MG63 (cell line): ENCODE measurements at places on chromosomes 16 and 17. TPM values are rescaled to one million over a fixed set of nuclear protein-coding genes. Genes with fewer than 3 reads are reported as not detected.

DNA sequence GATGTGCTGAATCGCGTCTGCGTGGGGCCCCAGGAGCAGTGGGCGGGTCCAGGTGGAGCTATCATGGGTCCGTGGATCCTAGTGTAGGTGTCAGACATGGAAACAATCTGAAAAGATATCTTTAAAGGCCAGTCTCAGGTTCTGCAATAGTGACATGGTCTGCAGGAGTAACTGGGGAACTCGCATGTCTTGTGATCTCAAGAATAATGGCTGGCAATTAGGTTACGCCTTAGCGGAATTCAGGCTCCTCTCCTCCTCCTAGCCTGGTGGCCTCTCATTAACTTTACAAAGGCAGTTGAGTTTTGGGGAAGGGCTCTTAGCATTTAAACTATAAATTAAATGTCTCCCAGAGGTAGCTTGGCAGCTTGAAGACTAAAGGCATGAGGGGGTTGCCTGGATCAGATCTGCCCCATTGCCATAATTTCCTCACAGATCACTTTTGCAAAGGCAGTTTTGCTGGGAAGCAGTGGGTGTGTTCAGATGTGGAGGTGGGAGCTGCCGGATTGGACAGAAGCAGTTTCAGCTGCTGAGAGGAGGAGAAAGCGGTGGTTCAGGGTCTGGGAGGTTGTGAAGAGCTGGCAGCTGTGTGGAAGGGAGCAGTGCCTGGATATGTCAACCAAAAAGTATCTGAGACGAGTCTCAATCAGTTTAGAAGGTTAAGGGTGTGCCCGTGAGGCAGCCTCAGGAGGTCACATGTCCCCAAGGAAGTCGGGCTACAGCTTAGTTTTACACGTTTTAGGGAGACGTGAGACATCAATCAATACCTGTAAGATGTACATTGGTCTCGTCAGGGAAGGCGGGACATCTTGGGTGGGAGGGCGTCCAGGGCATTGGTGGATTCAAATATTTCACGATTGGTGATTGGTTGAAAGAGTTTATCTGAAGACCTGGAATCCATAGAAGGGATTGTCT is 2.7 kb downstream of the TBCD start:
- DNase-seq: no peak

DNA sequence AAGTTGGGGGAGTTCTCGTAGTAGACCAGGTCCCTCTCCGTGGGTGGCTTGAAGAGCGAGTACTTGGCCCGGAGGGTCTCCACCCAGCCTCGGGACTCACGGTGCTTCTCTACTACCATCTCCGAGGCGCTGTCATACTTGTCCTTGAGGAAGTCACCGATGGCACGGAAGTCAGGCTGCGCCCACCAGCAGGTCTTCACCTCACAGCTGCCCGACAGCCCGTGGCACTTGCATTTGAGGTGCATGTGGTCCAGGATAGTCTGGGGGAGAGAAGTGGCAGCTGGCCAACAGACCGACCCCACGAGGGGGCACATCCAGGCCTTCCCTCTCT is 50.0 kb downstream of the WNT3 start:
- DNase-seq: no peak

DNA sequence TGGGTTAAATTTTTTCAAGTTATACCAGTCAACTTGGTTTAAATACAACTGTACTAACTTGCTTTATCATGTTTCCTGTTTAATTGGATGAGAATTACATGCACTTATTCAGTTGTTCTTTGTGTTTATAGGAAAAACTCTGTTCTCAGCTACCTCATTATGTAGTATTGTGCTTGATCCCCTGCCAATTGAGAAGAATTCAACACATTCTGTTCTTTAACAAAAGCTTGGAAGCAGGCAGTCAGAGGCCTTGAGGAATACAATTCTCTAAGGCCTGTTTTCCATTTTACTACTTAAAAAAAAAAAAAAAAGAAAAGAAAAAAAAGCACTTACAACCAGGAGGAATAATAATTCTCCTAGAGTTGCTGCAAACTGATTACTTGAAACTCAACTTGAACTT is 60.6 kb upstream of the CMIP start:
- DNase-seq: no peak

- DNase-seq: no peak
Observed at GRCh38 chr16:27969574-27969973, 93.9 kb downstream of the GSG1L start.

GRCh38 chr17:66829883-66830282 is 5.0 kb upstream of the CACNG5 start:
- no peak for DNase-seq

DNA sequence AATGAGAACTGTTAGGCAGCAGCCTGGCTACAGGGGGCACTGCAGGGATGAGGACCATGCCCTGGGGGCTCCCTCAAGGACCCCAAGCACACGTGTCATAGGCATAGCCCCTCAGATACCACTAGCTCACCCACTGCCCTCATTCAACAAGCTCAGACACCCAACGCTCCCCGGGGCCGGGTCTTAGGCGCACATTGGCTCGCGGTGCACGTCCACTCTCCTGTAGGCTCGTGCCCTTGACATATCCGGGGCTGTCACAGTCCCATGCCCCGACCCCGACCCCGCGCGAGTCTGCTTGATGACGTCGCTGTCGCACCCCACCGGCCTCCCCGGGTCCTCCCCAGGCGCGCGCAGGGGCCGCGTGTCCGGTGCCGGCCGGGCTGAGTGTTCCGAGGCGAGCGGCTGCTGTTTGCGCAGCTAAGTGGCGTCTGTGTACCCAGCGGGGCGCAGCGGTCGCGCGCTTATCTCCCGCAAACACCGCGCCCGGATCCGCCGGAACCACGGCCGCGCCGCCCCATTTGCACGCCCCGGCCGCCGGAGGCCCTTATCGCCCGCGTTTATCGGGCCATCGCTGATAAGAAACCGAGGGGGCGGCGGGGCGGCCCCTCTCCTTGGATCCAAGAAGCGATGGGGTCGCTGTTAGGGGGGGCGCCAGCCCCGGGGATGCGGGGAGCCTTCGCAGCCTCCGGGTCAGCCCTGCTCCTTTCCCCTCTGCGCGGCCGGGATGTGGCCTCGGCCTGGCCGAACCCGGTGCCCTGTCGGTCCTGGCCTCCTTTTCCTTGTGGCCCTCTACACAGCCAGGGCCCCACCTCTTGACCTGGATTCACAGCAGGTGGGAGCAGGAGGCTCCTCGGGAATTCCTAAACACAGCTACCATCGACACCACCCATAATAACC is 20.7 kb upstream of the NAGS start:
- no peak for DNase-seq

GRCh38 chr16:65964752-65965151 is 401.7 kb upstream of the CDH5 start:
- no peak for DNase-seq

DNA sequence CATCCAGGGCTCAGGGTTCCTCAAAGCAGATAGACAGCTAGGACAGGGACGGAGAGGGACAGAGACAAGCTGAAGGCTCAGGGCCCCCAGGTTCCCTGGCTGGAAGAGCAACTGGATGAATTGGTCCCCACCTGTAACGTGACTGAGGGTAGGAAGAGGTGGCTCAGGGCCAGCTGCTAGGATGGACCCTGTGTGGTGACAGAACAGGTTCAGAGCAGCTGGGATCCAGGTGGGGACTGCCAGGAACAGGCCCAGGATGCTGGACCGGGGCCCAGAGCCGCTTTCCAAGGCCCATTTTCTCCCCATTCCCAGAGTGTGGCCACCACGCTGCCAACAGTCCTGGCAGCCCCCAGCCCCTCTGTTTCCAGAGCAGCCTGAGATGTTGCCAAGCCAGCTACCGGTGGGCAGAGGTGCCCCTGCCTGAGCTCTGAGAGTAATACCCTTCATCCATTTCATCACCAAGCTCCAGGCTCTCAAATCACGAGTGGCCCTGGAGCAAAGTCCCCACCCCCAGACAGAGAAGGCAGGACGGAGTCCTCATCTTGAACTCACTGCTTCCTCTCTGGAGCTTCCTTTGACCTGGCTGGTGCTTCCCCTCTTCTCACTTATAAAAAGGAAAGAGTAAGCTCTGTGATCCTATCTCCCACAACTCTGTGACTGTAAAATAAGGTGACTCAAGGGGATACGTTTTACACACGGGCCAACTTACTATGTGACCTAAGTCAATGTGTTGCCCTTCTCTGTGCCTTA is 79.6 kb downstream of the TMEM132E start:
- no peak for DNase-seq

DNA sequence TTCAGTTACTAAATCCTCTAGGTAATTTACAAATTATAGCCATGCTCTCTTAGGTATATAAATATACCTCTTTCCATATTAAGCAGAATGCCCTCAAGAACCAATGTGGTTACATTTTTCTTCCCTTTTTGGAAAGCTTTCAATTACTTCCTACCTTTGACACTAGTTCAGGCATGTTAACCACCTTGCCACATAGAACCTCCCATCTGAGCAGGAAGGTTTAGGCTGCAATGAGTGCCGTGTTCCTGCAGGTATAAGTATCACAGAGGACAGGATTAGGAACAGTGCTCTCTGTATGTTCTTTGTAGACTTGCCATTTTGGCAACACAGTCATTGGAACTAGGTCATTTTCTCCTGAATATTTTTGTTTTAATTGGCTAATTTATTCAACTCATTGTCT is 20.1 kb downstream of the KRT25 start:
- no peak for DNase-seq

- DNase-seq: no peak
Observed at GRCh38 chr16:50526796-50527195, 21.4 kb upstream of the NKD1 start.

- peak; percentile 58 for DNase-seq
Observed at GRCh38 chr16:27355610-27356009, 41.8 kb downstream of the IL4R start.

- DNase-seq: peak; percentile 65
Observed at GRCh38 chr17:73302189-73302588, 9.6 kb downstream of the CDC42EP4 start.

DNA sequence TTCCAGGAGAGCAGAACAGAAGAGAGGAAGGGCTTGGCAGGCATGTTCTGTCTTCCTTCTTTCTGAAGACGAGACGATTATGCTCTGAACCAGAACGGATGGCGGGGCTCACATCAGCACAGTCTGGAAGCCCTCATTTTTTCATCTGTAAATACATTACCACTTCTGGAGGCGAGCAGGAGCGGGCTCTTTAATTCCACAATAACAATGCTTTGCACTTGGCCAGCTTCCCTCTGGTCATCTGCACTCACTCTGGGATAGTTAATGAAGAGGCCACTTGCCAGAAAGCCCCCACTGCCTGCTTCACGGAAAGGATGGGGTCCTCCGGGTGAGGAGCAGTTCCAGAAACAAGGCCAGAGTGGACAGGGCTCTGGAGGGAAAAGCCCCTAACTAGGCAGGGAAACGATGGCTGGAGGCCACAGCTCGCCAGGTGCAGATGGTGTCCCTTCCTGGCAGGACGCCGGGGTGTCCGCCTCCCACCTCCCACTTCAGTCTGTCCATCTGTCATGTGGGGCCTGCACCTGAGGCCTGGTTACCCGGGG is 13.1 kb upstream of the BCAR1 start:
- no peak for DNase-seq

- DNase-seq: no peak
Observed at GRCh38 chr17:32992321-32993033, 830 bp downstream of the SPACA3 start.

DNA sequence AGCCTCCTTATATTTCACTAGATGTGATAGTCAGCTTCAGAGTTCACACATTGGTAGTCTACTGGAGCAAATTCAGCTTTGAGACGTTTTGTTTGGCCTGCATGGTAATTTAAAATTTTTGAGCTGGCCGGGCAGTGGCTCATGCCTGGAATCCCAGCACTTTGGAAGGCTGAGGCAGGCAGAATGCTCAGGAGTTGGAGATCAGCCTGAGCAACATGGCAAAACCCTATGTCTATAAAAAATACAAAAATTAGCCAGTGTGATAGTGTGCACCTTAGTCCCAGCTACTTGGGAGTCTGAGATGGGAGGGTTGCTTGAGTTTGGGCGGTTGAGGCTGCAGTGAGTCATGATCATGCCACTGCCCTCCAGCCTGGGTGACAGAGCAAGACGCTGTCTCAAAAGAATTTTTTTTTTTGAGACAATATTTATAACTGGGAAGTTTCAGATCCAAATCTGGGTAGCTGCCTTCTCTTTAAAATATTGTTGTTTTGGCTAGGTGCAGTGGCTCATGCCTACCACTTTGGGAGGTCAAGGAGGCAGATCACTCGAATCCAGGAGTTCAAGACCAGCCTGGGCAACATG is 4.8 kb upstream of the BLMH start:
- DNase-seq: peak; percentile 28

GRCh38 chr16:4938683-4939030 is 1.7 kb upstream of the PPL start:
- no peak for DNase-seq

DNA sequence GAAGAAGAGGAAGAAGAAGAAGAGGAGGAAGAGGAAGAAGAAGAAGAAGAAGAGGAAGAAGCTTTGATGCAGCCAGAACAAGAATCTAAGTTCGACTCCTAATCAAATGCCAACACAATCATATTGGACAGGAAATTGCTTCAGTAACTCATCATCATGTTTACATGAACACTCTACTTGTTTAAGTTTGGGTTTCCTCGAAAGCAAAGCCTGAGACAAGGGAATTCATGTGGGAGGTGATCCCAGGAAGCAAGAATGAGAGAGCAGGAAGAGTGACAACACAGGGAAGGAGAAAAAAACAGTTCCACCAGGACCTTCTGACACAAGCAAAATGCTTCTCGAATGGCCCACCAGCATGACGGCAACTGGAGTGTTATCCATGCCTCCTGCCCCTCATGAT is 279.0 kb downstream of the PMP22 start:
- DNase-seq: no peak

GRCh38 chr16:14121142-14121541 is 50.0 kb downstream of the MRTFB start:
- no peak for DNase-seq

- no peak for DNase-seq
Observed at GRCh38 chr16:67481561-67482232, 740 bp upstream of the ATP6V0D1 start.

Gene TBX2
- 1.8 and 8.3 TPM in 2 replicates for total RNA-seq

Gene FGF11
- not detected in 2 replicates for total RNA-seq

Gene IRX6
- total RNA-seq: 0.16 TPM in 1 of 2 replicates, not detected in the other

Gene SLC13A5
- total RNA-seq: not detected in 2 replicates

Gene MAPT
- 0.43 TPM in 1 of 2 replicates, not detected in the other for total RNA-seq

Gene VTN
- total RNA-seq: 3.3 TPM in 1 of 2 replicates, not detected in the other

Gene CSF3
- total RNA-seq: not detected in 2 replicates

Gene MT1M
- total RNA-seq: 5.2 and 26.7 TPM in 2 replicates

Gene CHST5
- not detected in 2 replicates for total RNA-seq

Gene ZNF469
- 0.67 and 0.82 TPM in 2 replicates for total RNA-seq

Gene PRDM7
- not detected in 2 replicates for total RNA-seq

Gene IGFBP4
- 7.9 and 12.4 TPM in 2 replicates for total RNA-seq

Gene KCNJ2
- total RNA-seq: 8.1 and 12.8 TPM in 2 replicates

Gene PLEKHH3
- total RNA-seq: 16.5 and 54.1 TPM in 2 replicates
